ENCODE measurements at places on chromosomes 3 and 15. TPM values are rescaled to one million over a fixed set of nuclear protein-coding genes. Genes with fewer than 3 reads are reported as not detected.
A peak's percentile ranks its signal among the peaks of the same experiment; 100 is the strongest.

HHATL gene
- not detected for total RNA-seq

DNA sequence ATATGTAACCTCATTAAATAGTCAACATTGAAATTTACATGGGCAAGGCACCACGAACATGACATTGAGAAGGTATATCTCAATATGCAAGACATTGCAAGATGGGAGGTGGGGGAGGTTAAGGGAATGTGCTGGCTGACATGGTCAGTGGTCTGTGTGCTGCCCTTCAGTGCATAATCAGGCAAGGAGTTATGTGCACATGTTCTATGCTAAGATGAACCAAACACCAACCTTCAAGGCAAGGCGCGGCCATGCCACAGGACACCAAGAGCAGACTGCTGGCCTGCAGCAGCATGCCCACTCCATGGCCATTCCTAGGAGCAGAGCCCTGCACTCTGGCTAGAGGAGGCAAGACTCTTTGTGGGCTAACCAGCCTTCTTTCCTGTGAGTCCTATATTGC is 40.9 kb upstream of the TSPAN3 start:
- DNase-seq, result no peak
- no peak overlapping the region for H3K4me3 ChIP-seq
- no peak overlapping the region for H3K27ac ChIP-seq
- H3K4me1 ChIP-seq, result peaks cover 4% of the 10 kb centered on the region

- no peaks in the 10 kb centered on the region for H3K36me3 ChIP-seq
- no peaks in the 10 kb centered on the region for H3K27me3 ChIP-seq
- H3K4me1 ChIP-seq, result no peaks in the 10 kb centered on the region
- no peak for DNase-seq
- H3K4me3 ChIP-seq, result no peak overlapping the region
These were observed 59.8 kb upstream of the MEX3B start for GRCh38 chr15:82105451-82106215.

- peaks cover 12% of the 10 kb centered on the region for H3K27me3 ChIP-seq
- H3K4me3 ChIP-seq, result no peak overlapping the region
- no peak for DNase-seq
- no peaks in the 10 kb centered on the region for H3K36me3 ChIP-seq
- H3K4me1 ChIP-seq, result peaks cover 29% of the 10 kb centered on the region
- H3K27ac ChIP-seq, result peak overlapping the region; percentile 84
These were observed 132.0 kb upstream of the TGFBR2 start for GRCh38 chr3:30474371-30474770.

- DNase-seq, result no peak
- H3K36me3 ChIP-seq, result no peaks in the 10 kb centered on the region
- H3K27ac ChIP-seq, result no peak overlapping the region
These were observed 88.6 kb upstream of the HERC1 start for GRCh38 chr15:63922261-63922904.

DNA sequence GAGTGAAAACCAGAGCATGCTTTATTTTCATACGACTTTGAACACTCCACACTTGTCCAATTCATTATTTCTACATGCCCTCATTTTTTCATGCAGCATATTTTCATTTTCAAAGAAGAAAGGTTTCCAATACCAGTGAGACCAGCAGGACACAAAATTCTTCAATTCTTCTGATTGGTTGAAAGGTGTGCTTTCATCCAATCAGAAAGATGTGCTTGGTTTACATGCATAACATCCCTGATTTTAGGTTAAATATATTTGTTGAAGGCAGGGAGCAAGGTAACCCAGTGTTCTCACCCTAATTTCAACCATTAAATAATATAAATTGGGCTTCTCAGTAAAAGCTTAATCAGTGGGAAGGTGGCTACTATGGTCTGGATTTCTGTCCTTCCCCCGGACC is 47.5 kb upstream of the PPIB start:
- no peak overlapping the region for H3K27ac ChIP-seq
- H3K4me3 ChIP-seq, result no peak overlapping the region
- no peak for DNase-seq
- H3K36me3 ChIP-seq, result no peaks in the 10 kb centered on the region
- H3K27me3 ChIP-seq, result no peaks in the 10 kb centered on the region

GRCh38 chr3:132348531-132348930 is 31.3 kb downstream of the ACP3 start:
- H3K4me1 ChIP-seq, result peaks cover 49% of the 10 kb centered on the region
- no peaks in the 10 kb centered on the region for H3K36me3 ChIP-seq
- no peaks in the 10 kb centered on the region for H3K27me3 ChIP-seq
- H3K4me3 ChIP-seq, result no peak overlapping the region
- no peak for DNase-seq
- no peak overlapping the region for H3K27ac ChIP-seq

DNA sequence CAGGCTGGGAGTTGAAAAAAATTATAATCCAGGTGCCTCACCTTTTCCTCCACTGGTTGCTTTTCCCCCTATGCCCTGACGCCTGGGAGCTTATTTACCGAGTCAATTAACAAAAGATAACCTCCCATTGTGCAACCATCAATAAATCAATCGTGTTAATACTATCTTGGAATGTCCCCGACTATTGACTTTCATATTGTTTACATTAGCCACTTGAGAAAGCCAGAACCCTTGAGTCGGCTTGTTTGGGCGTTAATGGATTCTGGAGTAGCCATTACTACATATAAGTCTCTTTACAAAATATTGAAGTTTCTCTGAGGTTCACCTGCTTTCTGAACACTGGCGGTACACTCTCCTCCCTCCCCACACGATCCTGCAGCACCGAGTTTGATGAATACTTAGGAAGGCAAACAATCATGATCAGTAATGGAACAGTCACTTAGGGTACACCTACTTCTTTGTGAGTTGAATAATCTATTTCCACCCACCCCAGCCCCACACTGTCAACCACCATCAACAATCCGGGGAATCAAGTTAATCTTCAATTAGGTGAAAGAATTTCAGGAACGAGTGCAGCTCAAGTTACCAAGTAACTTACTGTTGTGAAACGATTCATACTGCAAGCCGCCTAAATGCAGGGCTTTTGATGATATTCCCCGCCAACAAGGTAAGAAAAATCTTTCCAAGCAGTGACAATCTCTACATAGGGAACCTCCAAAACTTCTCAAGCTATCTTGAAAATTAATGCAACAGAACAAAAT is 159.3 kb upstream of the NR2F2 start:
- no peak overlapping the region for H3K27ac ChIP-seq
- no peak for DNase-seq
- H3K36me3 ChIP-seq, result no peaks in the 10 kb centered on the region

GRCh38 chr3:99627062-99627826 is 11.2 kb upstream of the COL8A1 start:
- no peaks in the 10 kb centered on the region for H3K4me1 ChIP-seq
- H3K27ac ChIP-seq, result no peak overlapping the region
- H3K27me3 ChIP-seq, result no peaks in the 10 kb centered on the region
- no peaks in the 10 kb centered on the region for H3K36me3 ChIP-seq
- no peak overlapping the region for H3K4me3 ChIP-seq
- DNase-seq, result no peak

PTPN23 gene
- total RNA-seq, result 26.4 TPM

KLF15 gene
- total RNA-seq, result 1.9 TPM

ZNF774 gene
- 1.7 TPM for total RNA-seq

FBN1 gene
- total RNA-seq, result 34.5 TPM

All from esophagus squamous epithelium (tissue), 5 donors.